ENCODE measurements at places on chromosomes 4 and X.
A peak's percentile ranks its signal among the peaks of the same experiment; 100 is the strongest.

DNA sequence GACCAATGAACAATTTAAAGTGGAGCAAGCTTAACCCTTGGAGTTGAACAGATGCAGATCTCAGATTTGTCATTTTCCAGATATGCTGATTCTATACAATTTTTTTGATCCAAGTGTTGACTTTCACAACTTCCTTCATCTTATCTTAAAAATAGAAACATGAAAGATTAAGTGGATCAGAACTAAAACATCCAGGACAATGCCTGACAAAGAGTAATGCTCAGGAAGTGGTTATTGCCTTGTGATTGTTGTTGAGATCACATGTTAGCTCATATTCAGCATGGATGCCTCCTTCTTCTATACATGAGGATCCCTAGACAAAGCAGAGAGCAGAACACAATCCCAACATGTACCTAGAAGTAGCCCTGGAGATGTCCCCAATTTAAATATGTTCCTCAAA, 160.9 kb downstream of the PPARGC1A start:
- H3K36me3 ChIP-seq = no peaks in the 10 kb centered on the region
- H3K27me3 ChIP-seq = no peaks in the 10 kb centered on the region
- no peak for DNase-seq
- H3K4me3 ChIP-seq = no peak overlapping the region
- H3K4me1 ChIP-seq = no peaks in the 10 kb centered on the region
- no peak overlapping the region for H3K27ac ChIP-seq

GRCh38 chr4:32488690-32489089, 1768.5 kb downstream of the PCDH7 start:
- no peaks in the 10 kb centered on the region for H3K4me1 ChIP-seq
- H3K27me3 ChIP-seq = no peaks in the 10 kb centered on the region
- DNase-seq = no peak
- no peak overlapping the region for H3K4me3 ChIP-seq

DNA sequence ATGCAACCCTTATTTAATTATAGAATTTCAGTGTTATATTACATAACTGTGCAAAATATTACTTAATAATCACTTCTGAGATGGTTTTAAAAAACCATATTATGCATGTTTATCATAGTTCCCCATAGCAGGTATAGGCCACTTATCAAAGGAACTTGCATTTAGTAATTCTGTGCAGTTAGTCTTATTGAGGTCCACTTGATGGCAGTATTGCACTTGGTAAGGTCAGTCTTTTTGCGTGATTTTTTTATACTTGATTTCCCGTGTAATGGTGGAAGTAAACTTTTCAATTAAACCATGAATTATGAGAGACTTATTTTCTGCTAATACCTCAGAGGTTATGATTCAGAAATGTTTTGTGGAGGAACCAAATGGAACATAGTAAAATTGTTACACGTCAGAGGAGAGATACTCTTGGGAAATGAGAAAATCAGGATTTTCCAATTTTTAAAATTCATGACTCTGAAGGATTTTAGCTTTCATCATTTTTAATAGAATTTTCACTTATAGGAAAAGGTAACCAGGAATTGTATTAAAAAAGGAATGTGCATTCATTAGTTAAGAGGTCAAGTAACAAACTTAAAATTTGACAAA, 230.0 kb downstream of the CCSER1 start:
- H3K4me1 ChIP-seq = no peaks in the 10 kb centered on the region
- no peaks in the 10 kb centered on the region for H3K36me3 ChIP-seq
- no peak overlapping the region for H3K4me3 ChIP-seq
- no peak overlapping the region for H3K27ac ChIP-seq

GRCh38 chrX:126165401-126165720, 728 bp downstream of the DCAF12L2 start:
- DNase-seq = no peak
- no peaks in the 10 kb centered on the region for H3K36me3 ChIP-seq
- no peak overlapping the region for H3K27ac ChIP-seq
- H3K4me1 ChIP-seq = no peaks in the 10 kb centered on the region
- no peaks in the 10 kb centered on the region for H3K27me3 ChIP-seq
- H3K4me3 ChIP-seq = no peak overlapping the region

- no peak overlapping the region for H3K4me3 ChIP-seq
- H3K36me3 ChIP-seq = no peaks in the 10 kb centered on the region
- H3K27ac ChIP-seq = no peak overlapping the region
Observed at GRCh38 chr4:104818579-104818978, 323.9 kb upstream of the CXXC4 start.

DNA sequence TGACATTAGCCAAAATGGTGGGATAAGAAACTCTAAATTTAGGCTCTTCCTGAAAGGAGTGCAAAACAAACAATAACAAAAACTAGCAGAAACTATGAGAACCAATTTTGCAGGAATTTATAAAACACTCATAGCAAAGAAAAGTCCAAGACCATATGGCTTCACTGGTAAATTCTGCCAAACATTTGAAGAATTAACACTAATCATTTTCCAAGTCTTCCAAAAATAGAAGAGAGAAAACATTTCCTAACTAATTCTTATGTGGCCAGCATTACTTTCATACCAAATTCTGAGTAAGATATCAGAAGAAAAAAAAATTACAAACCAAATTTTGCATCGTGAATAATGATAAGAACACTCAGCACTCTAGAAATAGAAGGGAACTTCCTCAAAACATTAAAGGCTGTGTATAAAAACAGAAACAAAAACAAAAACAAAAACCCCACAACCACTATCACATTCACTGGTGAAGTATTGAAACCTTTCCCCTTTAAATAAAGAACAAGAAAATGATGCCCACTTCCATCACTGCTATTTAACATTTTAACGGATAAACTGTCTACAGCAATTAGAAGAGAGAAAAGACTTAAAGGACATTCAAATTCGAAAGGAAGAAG, 524.3 kb upstream of the GALNTL6 start:
- peaks cover 10% of the 10 kb centered on the region for H3K4me1 ChIP-seq
- H3K27ac ChIP-seq = no peak overlapping the region
- peak overlapping the region; percentile 8 for H3K4me3 ChIP-seq
- no peaks in the 10 kb centered on the region for H3K27me3 ChIP-seq
- no peak for DNase-seq

DNA sequence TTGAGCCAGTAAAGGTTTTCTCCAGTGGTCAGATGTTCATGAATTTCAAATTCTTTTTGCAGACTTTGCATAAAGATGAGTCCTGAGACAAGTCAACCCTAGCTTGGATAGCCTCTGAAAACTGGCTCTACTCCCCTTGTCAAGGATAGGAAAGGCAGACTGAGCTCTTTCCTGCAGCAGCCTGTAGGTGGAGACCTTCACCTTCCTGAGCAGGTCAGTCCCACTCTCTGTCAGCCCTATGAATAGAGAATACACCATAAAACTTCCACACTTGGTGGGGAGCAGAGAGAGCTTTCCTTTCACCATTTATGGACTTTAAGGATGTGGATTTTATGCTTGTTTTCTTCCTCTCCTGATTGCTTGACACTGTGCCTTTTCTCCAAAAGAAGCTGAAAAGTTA, 41.9 kb downstream of the PCDH19 start:
- DNase-seq = no peak
- no peak overlapping the region for H3K27ac ChIP-seq
- H3K4me1 ChIP-seq = no peaks in the 10 kb centered on the region
- no peaks in the 10 kb centered on the region for H3K36me3 ChIP-seq

DNA sequence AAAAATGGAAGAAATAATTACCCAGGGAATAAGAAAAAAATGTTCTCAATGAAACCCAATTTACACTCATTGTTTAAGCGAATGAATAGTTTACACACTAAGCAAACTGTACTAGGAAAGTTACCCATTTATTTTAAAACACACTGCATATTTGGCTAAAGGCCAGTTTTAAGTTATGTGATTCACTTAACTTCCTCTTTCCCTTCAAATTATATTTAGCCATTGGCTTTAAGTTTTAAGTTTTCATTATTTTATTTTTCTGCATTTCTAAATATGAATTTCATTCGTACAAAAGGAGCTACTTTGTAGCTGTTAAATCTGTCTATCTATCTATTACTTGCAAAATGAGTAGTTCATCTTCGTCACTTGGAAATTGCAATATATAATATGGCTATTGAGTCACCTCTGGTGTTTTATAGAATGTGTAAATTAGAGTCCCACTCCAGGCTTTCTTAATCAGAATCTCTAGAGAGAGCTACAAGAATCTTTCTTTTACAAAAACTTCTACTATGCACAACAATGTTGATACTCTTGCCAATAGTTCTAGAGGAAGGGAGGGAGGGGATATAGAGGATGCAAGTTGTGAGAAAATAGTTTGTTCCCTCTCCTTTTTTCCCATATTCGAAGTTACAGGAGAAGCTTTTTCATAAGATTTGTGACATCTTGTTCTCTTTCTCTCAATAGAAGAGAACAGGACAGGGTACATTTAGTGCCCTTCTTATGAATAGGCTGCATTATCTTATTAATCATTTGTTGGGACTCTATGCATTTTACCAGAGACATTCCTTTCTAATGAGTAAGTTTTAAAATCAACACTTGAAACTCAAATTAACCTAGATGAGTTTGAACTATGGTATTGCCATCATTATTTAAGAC, 41.8 kb downstream of the SULT1B1 start:
- H3K27ac ChIP-seq = no peak overlapping the region
- no peak for DNase-seq
- H3K4me3 ChIP-seq = no peak overlapping the region
- H3K4me1 ChIP-seq = no peaks in the 10 kb centered on the region
- H3K27me3 ChIP-seq = no peaks in the 10 kb centered on the region

- H3K27me3 ChIP-seq = no peaks in the 10 kb centered on the region
- no peaks in the 10 kb centered on the region for H3K36me3 ChIP-seq
- H3K27ac ChIP-seq = no peak overlapping the region
- H3K4me3 ChIP-seq = no peak overlapping the region
- no peak for DNase-seq
Observed at GRCh38 chr4:69881173-69881773, 21.3 kb upstream of the SULT1E1 start.

GRCh38 chr4:133555671-133556070, 406.6 kb downstream of the PCDH10 start:
- H3K36me3 ChIP-seq = no peaks in the 10 kb centered on the region
- no peaks in the 10 kb centered on the region for H3K4me1 ChIP-seq
- H3K4me3 ChIP-seq = no peak overlapping the region
- no peak overlapping the region for H3K27ac ChIP-seq

GRCh38 chrX:22314692-22315091, 42.0 kb downstream of the CBLL2 start:
- H3K36me3 ChIP-seq = no peaks in the 10 kb centered on the region
- no peak for DNase-seq
- no peak overlapping the region for H3K4me3 ChIP-seq
- no peaks in the 10 kb centered on the region for H3K27me3 ChIP-seq
- peaks cover 14% of the 10 kb centered on the region for H3K4me1 ChIP-seq

DNA sequence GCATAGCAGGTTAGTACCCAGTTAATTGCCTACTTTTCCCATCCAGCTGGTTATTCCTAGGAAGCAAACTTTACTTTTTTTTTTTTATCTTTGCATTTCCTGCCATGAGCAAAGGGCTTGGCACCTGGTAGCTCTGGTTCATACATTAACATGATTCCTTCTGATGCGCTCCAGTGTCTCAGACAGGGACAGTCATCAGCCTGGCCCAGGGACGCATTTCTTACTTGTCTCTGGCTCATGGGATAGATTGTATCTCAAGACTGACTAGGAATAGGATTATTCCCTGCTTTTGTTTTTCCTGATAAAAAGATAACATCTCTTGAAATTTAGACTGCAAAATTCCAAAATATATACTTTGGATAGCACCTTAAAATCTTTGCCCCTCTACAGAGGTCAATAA, 571.5 kb upstream of the TENM3 start:
- H3K27ac ChIP-seq = no peak overlapping the region
- H3K4me3 ChIP-seq = no peak overlapping the region
- no peaks in the 10 kb centered on the region for H3K36me3 ChIP-seq

GRCh38 chr4:61405307-61405706, 205.2 kb downstream of the ADGRL3 start:
- no peak overlapping the region for H3K27ac ChIP-seq
- no peak for DNase-seq
- no peaks in the 10 kb centered on the region for H3K36me3 ChIP-seq
- no peaks in the 10 kb centered on the region for H3K4me1 ChIP-seq
- H3K27me3 ChIP-seq = no peaks in the 10 kb centered on the region
- H3K4me3 ChIP-seq = no peak overlapping the region

GRCh38 chr4:151624626-151625565, 135.9 kb downstream of the GATB start:
- H3K4me3 ChIP-seq = no peak overlapping the region
- H3K36me3 ChIP-seq = no peaks in the 10 kb centered on the region
- DNase-seq = no peak
- H3K4me1 ChIP-seq = no peaks in the 10 kb centered on the region
- H3K27ac ChIP-seq = no peak overlapping the region

DNA sequence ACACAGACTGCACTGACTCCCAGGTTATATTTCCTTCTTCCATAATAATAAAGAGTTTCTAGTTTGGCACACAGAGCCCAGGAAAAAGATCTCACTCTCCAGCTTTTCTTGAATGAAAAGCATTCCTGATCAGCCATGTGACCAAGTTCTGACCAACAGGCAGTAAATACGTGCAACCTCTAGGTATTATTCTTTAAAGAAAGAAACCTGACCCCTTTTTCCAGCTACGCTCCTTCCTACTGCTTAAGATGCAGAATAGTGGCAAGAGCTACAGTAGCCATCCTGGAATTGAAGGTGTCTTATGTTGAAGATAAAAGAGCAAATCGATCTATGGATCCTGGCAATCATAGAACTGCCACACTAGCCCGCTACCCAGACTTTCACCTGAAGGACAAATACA, 76.7 kb downstream of the LRBA start:
- no peak overlapping the region for H3K27ac ChIP-seq
- DNase-seq = no peak
- H3K27me3 ChIP-seq = no peaks in the 10 kb centered on the region
